Ascending aorta (tissue), 2 donors: ENCODE measurements at places on chromosomes 3 and 15.

GRCh38 chr3:185362850-185363661 is at the start of gene MAP3K13:
TSS of gene MAP3K13 (plus strand) at chr3:185363136. CDS start at chr3:185428582, 65,446 bp downstream.
- peak; percentile 93 for DNase-seq

- DNase-seq, result no peak
These were observed 32.3 kb downstream of the CBLB start for GRCh38 chr3:105836533-105836932.

- no peak for DNase-seq
These were observed 47.4 kb downstream of the TJP1 start for GRCh38 chr15:29774900-29775299.

GRCh38 chr3:41129731-41130130 is 69.6 kb upstream of the CTNNB1 start:
- DNase-seq, result no peak

- no peak for DNase-seq
These were observed 29.7 kb downstream of the HAPLN3 start for GRCh38 chr15:88865498-88866099.

GRCh38 chr15:41695750-41696436 is 35.7 kb downstream of the MGA start:
- DNase-seq, result no peak

GRCh38 chr3:196122021-196122687 is 40.3 kb upstream of the TFRC start:
- no peak for DNase-seq

DNA sequence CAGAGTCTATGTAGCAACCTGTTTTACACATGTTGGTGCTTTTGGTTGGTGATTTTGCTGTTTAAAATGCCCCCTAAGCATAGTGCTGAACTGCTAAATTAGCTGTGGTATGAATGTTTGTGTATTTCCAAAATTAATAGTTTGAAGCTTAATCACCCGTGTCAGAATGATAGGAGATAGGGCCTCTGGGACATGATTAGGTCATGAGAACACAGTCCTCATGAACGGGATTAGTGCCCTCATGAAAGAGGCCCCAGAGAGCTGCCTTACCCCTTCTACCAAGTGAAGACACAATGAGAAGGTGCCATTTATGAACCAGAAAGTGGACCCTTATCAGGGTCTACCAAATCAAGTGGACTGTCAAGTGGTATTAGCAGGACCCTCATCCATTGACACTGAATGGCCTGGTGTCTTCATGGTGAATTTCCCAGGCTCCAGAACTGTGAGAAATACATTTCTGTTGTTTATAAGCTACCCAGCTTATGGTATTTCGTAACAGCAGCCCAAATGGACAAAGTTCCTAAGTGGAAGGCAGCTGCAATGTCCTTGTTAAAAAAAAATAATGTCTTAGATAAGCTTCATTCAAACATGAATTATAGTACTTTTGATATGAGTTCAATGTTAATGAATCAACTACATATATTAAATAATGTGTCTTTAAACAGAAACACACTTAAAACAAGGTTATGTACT is 37.7 kb upstream of the FRMD4B start:
- no peak for DNase-seq

DNA sequence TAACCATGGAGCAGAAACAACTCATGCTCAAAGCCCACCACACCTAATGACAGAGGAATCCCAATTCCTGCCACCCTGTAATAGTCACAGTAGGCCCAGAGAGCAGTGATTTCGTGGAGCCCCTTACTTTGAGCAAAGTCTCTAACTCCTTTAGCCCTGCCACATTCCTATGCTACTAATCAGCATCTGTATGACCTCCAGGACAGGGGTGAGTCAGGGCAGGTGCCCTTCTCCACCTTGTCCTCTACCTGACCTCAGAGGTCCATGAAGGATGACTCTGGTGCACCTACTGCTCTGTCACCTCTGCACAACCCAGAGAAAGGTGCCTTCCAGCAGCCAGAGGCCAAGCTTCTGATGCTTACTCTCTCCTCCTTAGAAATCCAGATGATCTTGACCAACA is 6.1 kb upstream of the SCG3 start:
- no peak for DNase-seq

- DNase-seq, result no peak
These were observed 204.7 kb downstream of the THSD4 start for GRCh38 chr15:71319935-71320334.

DNA sequence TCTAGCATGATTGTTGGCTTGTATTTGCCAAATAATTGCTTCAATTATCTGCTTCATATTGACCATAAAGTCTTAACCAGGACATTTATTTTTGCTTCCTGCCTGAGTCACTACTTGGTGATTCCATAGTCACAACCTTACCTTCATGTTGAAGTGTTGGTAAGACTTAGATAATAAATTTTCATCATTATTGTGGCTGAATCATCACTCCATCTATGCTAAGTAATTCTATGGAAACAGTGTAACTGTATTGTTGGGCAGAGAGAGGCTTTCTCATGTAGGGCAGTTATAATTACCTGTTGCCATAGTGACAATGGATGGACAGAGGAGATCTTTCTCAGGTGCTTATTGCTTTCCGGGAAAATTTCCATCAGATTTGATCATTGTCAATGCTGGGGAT is 330.7 kb upstream of the LRRC3B start:
- DNase-seq, result no peak

GRCh38 chr15:90291679-90292356 is 26.3 kb downstream of the NGRN start:
- no peak for DNase-seq

DNA sequence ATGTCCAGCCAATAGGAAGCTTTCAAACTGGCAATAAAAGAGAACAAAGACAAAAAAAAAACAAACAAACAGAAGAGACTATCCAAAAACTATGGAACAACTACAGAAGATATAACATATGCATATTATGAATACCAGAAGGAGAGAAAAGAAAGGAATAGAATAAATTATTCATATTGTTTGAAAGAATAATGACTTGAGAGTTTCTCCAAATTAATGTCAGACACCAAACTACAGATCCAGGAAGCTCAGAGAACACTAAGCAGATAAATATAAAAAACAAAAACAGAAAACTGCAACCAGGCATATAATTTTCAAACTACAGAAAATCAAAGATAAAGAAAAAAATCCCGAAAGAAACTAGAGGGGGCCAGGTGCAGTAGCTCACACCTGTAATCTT is 34.1 kb upstream of the AP3B2 start:
- DNase-seq, result no peak

DNA sequence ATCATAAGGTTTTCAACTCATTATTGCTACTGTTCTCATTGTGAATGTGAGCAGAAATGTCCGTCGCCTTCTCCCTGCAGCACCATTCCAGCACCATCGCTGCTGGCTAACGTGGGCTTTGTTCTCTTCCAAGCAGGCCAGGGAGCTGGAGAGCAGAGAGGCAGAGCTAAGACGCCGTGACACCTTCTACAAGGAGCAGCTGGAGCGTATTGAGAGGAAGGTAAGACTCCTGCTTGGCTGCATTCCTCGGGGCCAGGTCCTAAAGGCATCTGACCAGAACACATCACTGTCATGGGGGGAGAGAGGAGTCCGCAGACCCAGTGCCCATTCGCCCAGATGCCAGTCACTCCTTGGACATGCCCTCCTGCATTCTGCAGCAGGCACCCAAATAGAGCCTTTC is 130.4 kb upstream of the PLXNA1 start:
- DNase-seq, result no peak

DNA sequence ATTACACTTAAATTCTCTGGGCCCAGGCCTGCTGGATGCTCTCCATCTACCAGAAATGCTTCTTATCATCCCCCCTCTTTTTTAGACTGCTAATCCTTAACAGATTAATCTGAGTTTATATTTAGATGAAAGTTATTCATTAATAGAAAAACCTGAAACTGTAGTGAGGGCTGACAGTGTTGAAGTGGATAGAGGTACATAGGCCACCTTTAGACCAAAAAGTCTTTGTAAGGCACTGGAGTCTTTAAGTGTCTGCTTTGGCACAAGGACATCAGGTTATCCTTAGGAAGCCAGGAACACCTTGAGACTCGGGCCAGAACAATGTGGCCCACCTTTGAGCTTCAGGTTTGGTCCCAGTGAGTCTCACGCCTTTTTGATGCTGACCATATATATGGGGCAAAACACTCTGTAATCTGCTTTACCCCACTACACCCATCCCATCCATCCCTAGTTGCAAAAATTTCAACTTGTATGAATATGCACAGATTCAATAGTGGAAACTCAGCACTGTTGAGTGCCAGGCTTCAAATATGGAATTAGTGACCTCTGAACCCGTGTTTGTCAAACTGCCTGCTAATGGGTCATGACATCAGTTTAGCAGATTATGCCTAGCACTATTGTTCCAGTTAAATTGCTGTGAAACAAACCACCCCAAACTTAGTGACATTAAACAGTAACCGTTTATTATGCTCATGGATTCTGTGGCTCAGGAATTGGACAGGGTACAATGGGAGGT is 44.0 kb downstream of the PDE8A start:
- no peak for DNase-seq

DNA sequence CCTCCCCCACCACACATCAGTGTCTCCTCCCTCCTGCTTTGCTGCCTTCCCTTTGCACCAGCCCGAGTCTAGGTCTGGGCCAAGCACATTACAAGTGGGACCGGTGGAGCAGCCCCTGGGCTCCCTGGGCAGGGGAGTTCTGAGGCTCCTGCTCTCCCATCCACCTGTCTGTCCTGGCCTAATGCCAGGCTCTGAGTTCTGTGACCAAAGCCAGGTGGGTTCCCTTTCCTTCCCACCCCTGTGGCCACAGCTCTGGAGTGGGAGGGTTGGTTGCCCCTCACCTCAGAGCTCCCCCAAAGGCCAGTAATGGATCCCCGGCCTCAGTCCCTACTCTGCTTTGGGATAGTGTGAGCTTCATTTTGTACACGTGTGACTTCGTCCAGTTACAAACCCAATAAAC is 2.3 kb upstream of the ABCF3 start:
- no peak for DNase-seq

GRCh38 chr3:126157083-126157768 is 23.2 kb downstream of the ALDH1L1 start:
- DNase-seq, result no peak

DNA sequence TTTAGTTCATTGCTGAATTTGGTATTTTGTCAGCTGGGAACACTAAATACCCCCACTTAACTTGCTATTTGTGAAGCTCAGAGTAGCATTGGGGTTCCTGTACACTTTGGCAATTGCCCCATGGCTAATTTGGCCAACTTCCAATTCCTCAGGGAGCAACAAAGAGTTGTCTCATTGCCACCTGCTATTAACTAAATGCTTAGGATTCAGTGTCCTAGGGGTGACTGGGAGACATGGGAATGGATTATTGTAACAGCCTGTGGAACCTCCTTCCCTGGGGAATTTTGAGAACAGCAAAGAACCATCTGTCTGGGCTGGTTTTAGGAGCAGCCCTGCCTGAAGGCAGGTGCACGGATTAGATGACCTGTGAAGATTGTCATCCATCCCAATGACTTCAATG is 437.4 kb upstream of the TPRG1 start:
- no peak for DNase-seq

DNA sequence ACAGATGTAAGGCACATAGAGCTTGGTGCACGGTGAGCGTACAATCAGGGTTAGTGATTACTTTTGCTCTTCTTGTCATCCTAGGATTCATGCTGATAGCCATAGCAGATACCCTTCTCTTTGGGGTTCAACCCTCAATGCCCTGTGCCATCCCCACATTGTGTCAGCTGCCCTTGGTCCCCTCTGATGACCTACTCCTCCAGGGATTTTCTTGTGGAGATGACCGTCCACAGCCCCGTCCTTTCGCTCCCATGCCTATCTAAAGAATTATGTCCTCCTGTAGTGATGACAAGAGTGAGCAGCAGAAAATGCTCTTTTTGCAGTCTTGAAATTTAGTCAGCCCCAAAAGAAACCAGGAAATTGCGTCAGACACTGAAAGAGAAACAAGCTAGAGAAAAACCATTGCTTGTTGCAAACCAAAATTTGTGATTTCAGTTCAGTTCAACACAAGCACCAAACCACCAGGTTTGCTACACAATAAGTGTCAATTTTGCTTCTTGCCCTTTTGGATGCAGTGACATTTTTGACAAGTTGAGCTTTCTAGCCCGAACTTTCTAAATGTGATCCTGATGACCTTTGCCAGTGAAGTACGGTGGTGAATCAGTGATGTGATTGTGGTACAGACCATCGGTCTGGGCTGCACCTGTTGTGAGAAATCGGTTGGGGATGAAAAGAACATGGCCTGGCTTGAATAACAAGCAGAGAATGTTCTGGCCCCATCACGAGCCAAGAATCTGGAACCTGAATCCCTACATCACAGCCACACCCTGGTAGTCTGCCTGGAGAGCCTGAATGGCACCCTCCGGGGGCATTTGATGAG is 41.3 kb downstream of the CMTM7 start:
- no peak for DNase-seq

- DNase-seq, result no peak
These were observed 67.5 kb upstream of the AKAP13 start for GRCh38 chr15:85312929-85313331.

DNA sequence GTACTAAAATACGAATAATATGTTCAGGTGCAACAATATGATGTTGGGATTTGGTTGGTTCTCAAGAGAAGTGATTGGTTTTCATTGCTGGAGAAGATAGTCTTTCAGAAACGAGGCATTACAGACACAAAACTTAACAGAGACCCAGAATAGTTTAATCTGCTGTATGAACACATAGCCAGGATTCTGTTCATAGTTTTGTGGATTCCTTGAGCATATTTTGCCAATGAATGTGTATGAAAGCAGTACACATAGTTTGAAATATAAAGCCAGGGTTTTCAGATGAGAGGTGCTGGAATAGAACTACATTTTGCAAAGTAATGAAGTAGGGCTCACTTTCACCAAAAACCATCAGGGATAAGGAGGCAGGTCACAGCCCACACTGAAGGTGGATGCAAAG is 5.7 kb upstream of the MCTP2 start:
- DNase-seq, result no peak

- DNase-seq, result no peak
These were observed 207.0 kb upstream of the DCBLD2 start for GRCh38 chr3:99108508-99108907.

DNA sequence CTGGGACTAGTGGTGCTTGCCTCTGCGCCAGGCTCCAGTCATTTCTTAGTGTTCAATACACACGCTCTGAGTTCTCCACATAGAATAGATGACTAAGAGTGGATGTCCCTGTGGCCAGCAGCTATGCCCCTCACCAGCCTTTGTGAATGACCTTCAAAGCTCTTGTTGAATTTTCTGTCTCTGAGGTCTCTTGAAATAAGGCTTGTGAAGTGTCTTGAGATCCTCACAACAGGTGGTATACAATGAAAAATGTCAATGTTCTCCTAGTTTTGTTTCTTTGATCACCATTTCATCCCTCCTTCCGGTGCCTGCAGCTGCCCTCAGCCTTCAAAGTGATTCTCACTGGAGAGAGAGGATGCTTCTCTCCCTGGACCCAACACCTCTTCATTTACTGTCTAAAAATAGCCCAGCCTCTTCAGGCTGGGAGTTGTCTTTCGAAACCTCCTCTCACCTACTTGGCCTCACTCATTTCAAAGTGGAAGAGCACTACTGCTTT is 5.4 kb downstream of the MAPKBP1 start:
- no peak for DNase-seq

- DNase-seq, result no peak
These were observed 57.5 kb downstream of the SNRK start for GRCh38 chr3:43343815-43344214.
